Right kidney (tissue), 9 donors: ENCODE measurements at places on chromosomes 12 and 14.

DNA sequence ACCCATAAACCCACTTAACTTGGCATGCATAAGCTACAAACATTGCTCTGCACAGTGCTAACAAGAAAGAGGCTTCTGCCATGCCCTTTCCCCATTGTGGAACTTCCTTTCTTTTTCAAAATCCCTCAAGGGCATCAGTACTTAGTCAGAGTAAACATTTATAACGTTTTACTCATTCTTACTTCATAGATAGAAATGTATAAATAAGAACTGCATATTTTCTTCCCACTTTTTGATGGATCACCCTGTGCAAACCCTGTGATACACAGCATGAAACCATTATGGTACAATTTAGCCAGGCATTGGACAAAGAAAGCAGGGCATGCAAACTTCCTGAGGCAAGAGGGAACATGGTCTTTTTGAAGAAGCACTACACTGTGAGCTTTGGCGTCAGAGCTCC is 113.8 kb upstream of the FOXG1 start:
- DNase-seq, result no peak

DNA sequence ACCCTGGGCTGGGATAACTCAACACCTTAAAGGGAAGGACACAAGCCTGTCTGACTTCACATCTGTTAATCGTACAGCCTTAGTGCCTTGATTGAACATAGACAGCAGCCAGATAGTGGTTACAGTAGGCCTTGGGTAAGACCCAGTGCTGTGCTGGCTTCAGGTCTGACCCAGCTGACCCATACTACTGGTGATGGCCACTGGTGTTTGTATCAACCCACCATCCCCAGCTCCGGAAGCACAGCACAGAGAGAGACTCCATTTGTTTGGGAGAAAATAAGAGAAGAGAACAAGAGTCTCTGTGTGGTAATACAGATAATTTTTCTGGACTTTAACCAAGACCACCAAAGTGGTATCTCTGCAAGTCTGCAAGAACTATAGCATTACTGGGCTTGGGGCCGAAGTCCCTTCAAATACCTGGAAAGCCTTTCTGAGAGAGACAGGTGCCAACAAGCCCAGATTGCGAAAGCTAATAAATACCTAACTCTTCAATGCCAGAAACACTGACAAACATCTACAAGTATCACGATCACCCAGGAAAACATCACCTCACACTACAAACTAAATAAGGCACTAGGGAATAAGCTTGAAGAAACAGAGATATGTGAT is 330.1 kb upstream of the GARIN2 start:
- no peak for DNase-seq

- DNase-seq, result no peak
These were observed 402.1 kb downstream of the ZFP36L1 start for GRCh38 chr14:68390741-68391140.

DNA sequence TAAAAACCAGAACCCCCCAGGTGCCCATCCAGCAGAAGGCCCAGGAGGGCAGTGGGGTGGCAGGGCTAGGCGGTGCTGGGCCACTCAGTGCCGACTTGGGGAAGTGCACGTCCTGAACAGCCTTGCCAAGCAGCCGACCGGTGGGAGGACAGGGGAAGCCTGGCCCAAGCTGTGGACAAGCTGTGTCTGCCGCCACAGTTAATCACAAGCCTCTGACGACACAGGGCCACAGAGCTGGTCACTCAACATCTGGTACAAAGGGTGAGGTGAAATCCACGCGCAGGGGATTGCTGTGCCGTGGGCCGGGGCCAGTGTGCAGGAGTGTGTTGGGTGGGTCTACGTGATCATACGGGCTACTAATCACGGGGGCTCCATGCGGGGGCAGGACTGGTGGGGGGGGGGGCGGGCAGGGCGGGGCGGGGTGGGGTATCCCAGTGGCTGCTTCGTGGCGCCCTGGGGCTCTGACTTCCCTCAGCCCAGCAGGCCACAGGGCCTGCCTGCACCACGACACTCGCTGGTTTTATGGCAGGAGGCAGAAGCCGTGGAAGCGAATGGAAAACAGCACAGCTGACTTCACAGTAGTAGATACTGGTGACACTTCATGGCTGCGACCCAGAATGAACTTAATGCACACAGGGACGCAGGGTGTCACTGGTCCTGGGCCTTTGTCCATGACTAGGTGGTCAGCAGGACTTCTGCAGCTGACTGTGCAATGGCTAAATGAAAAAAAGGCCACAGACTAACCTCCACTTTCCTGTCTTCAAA is 10.2 kb downstream of the AMN start:
- DNase-seq, result no peak

GRCh38 chr12:18153826-18154225 is 63.8 kb upstream of the RERGL start:
- DNase-seq, result no peak

DNA sequence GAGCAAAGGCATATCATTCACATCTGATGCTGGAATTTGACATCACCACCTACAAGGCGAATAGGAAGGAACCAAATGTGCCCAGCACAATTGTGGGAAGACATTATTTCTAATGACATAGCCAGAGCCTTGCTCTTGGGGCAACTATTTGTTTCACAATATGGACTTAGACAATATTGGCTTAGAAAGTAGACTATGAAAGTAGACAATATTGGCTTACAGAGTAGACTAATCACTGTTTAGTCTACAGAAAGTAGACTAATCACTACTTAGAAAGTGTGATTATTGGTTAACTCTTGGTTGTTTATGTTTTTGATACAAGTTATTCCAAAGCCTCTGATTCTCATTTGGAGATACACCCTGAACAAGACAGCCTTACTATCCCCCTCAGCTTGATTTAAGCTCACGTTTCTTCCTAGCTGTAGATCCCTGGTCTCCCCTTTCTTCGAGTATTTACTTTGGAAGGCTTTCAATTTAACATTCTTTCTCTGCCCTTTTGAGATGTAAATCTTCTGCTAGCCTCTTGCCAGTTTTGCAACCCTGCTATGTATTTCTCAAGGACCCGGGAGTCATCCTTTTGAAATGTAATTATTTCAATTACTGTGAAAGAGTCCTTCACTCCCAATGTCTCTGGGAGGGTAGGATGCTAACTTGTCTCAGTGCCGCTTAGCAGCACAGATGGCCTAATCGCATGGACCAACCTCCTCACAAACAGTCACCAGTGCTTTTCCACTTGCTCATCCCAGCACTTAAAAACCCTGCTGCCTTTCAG is 843.2 kb downstream of the GALC start:
- DNase-seq, result no peak

DNA sequence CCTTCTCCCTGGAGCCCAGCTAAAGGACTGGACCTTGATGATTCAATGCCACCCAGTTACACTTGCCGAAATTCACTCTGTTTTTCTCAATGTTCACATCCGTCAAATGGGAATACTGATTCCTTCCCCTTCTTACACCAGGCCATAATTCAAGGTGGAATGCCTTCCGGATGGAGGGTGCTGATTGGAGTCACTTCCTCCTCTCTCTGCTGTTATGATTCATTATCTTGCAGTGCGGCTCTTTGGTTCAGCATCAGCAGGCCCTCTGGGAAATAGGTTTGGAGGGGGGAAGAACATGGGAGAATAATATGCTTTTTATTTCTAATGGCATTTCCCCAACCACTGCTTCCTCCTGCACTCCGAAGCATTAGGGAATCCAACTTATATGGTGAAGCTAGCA is 390.6 kb upstream of the TBX3 start:
- no peak for DNase-seq

GRCh38 chr12:19212245-19212644 is 82.7 kb downstream of the PLEKHA5 start:
- DNase-seq, result no peak

- DNase-seq, result no peak
These were observed 27.7 kb upstream of the JDP2 start for GRCh38 chr14:75399843-75400775.
